Ammon's horn (tissue), 1 donor: ENCODE measurements at places on chromosomes 1 and 21.

- peak; percentile 31 for DNase-seq
These were observed 8.2 kb downstream of the SYTL1 start for GRCh38 chr1:27349784-27350662.

- no peak for DNase-seq
These were observed 26.6 kb downstream of the SRSF11 start for GRCh38 chr1:70247768-70248167.

DNA sequence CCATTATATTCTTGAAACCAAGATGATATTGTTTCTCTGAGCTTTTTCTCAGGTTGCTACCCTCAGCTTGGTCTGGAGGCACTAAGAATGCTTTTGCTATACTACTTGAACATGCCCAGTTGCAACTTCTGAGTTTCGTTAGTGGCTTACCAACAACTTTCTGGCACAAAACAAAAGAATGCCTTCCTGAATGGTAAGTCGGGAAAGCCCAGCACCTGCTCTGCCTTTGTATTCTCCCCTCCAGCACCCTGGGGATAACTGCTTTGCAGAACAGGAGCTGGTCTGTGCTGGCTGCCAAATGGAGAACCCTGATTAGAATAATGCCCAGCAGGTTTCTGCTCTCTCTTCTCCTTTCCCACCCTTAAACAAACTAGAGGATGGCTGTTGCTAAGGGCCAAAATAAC, 149.3 kb downstream of the TGFB2 start:
- DNase-seq: no peak

DNA sequence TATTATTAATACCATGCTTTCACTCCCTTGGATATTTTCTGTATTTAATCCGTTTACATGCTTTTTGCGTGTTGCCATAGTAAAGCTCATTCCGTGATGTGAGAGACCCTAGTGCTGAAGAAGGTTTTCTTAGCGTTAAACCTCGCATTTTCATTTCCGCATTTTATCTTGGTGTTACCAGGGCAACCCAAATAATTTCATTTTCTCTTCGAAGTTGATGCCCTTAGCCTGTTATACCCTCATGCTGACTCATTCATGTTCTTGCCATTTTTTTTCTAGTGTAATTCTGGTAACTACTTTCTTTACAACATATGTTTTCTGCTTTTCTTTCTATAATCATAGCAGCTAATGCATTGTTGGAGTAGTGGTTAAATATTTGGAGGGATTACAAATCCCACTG, 37.2 kb downstream of the LRRC8C start:
- DNase-seq: no peak

GRCh38 chr21:32022146-32022545, 149.3 kb downstream of the HUNK start:
- no peak for DNase-seq

GRCh38 chr1:182147136-182147820, 85.8 kb upstream of the ZNF648 start:
- DNase-seq: peak; percentile 63

DNA sequence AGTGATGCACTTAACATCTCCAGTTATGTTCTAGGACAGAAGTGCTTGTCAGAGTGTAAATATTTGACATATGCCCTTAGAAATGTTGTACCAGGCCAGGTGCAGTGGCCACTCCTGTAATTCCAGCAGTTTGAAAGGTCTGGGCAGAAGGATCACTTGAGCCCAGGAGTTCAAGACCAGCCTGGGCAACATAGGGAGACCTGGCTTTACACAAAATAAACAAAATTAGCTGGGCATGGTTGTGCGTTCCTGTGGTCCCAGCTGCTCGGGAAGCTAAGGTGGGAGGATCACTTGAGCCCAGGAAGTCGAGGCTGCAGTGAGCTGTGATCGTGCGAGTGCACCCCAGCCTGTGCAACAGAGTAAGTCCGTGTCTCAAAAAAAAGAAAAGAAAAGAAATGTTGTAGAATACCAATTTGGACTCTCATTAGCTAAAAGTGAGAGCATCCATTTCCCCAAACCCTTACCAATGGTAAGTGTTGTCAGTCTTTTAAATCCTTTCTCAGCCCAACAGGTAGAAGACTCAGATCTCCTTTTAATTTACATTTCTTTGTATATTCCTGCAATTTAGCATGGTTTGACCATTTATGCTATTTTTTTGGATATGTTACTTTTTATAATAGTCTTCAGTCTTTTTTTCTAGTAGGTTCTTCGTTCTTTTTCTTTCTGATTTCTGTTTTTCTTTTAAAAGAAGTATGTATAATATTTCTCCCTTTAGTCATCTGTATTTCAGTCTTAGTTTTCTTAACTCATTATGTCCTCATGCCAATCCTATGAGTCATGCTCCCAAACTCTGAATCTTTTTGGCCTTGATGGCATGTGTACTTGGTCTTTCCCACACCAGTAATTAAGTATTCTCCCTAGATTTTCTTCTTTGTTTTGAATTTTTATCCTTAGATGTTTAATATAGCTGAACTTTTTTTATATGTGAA, 74.4 kb downstream of the CAMTA1 start:
- no peak for DNase-seq

DNA sequence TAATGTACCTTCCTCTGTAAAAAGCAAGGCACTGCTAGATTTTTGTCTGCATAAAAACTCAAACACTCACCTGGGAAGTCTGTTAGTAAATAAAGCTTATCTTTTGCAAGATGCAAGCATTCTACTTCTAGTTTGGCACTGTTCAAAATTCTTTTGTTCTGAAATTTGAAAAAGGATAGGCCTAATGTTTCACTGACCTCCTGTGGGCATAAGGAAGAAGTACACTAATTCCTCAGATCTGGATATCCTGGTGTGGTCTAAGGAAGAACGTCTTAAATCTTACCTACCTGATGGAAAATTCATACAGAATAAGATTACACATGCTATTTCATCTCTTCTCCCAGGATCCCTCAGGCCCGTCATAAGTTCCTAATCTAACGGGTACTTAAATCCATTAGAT, 93.5 kb upstream of the CAMK1G start:
- peak; percentile 14 for DNase-seq

DNA sequence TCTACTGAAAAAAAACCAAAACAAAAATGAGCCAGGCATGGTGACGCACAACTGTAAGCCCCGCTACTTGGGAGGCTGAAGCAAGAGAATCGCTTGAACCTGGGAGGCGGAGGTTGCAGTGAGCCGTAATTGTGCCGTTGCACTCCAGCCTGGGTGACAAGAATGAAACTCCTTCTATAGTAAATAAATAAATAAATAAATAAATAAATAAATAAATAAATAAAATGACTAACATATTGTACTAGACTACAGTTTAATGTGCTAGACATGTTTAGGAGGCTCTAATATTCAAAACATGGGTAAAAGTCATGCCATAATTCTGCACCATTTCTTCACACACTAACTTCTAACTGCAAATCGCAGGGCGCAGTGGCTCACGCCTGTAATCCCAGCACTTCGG, 33.3 kb upstream of the ERO1B start:
- no peak for DNase-seq

DNA sequence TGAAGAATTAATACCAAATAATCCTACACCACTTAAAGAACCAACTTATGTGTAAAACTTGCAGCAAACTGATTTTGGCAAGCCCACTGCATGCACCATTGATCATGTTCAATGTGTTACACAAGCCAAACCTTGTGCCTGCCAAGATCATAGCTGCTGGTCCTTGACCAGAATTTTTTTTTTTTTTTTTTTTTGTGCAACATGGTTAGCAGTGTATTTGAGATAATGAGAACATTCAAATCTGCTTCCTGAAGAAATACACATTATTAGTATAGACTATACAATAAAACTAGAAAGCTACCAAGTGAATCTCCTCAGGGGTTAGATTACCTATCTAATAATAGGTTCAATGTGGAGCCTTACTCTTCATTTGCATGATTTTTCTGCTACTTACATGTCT, 421.0 kb downstream of the MRPL39 start:
- DNase-seq: no peak

GRCh38 chr1:6588893-6589520, 9.2 kb downstream of the ZBTB48 start:
- no peak for DNase-seq

- DNase-seq: no peak
These were observed 716.4 kb downstream of the AMY1C start for GRCh38 chr1:104466068-104466467.

GRCh38 chr1:97093741-97094140, 372.2 kb downstream of the PTBP2 start:
- no peak for DNase-seq
